Right forelimb (tissue), 1 donor: ENCODE measurements at places on chromosomes 12 and 14.
A peak's percentile ranks its signal among the peaks of the same experiment; 100 is the strongest.

- DNase-seq: no peak
Observed at GRCh38 chr14:86675059-86675458, 1145.1 kb downstream of the FLRT2 start.

- DNase-seq: peak; percentile 74
Observed at GRCh38 chr12:54173066-54173726, 15.6 kb downstream of the SMUG1 start.

GRCh38 chr14:78178971-78179370 is 8.8 kb downstream of the NRXN3 start:
- DNase-seq: no peak

GRCh38 chr14:99578541-99579101 is 25.4 kb downstream of the CCDC85C start:
- no peak for DNase-seq

DNA sequence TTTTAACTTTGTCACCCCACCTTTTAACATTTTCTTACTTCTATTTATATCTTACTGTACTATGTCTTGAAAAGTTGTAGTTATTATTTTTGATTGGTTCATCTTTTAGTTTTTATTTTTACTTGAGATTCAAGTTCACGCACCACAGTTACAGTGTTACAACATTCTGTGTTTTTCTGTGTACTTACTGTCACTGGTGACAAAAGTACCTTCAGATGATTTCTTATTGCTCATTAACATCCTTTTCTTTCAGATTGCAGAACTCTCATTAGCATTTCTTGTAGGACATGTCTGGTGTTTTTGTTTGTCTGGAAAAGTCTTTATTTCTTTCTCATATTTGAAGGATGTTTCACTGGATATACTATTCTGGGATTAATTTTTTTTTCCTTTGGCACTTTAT is 289.9 kb downstream of the BCAT1 start:
- DNase-seq: no peak

DNA sequence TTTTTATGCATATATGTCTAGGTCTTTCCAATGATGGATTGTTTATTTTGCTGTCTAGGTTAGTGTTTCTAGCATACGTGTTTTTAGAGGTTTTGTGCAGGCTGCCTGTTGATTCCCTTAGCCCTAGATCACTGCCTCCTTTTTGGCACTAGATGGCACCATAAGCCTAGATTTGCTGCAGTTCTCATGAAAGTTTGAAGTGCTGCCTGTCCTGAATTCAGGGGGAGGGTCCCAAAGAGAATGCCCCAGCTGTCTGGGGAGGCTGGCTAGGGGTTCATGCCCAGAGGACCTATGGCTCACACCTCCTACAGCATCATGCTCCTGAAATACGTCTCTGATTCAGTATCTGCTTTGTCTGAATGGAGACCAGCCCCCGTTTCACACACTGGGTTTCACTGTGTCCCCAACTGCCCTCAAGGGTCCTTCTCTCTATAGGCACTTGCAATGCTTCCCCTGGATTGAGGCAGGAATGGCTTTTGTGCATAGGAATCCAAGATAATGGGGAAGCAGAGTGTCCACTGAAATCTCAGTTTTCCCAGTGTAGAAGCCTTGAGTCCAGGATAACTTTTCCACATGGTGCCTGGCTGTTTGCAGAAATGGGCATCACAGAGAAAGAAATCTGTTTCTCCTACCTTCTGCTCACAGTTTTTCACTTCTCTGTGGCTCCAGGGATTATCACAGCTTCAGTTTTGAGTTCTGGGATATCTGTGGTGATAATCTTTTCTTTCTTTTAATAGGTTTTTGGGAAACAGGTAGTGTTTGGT is 14.2 kb upstream of the TXNRD1 start:
- DNase-seq: no peak
